Stimulated activated CD4-positive, alpha-beta T cell treated with anti-CD3 and anti-CD28 coated beads, Interleukin-15, amount 100 ng/mL, for 24 hours (primary cell): ENCODE measurements at places on chromosomes 11 and 22.

- DNase-seq: no peak
Observed at GRCh38 chr11:118885319-118885718, 1.6 kb downstream of the CXCR5 start.

GRCh38 chr11:44548032-44548695, 17.3 kb upstream of the CD82 start:
- DNase-seq: no peak

GRCh38 chr22:26385164-26385563, 43.9 kb upstream of the ASPHD2 start:
- DNase-seq: no peak

- no peak for DNase-seq
Observed at GRCh38 chr11:29527391-29527936, 489.4 kb downstream of the KCNA4 start.

- DNase-seq: peak; percentile 40
Observed at GRCh38 chr11:118223992-118224391, 819 bp downstream of the JAML start.

GRCh38 chr11:94401773-94402265, 600 bp upstream of the GPR83 start:
- no peak for DNase-seq

DNA sequence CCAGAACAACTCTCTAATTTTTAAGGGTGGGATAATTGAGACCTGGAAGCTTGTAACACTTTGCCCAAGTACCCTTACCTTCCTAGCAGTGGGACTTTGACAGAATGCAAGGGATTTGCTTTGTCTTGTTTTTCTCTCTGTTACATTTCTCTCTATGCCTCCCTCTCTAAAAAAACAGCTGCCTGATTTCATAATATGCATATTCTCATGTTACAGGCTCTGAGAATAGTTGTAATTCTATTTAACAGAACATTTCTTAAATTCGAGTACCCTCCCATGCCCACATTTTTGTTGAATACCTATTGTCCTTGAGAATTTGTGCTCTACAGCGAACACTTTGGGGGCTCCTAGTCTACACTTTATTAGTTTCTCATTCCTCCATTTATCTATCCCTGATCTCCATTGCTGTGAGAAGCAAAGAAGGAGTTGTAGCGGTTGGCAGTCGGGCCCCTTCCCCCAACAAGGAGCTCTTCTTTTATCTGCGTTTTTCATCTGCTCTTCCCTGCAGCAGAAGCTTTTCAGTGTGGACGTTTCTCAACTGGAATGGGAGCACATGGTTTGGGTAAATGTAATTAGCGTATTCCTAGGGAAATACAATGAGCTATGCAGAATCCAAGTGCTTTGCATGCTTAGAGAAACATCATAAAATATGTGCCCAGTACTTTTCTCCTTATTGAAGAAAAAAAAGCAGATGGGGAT, 117.7 kb upstream of the CCDC90B start:
- DNase-seq: no peak

DNA sequence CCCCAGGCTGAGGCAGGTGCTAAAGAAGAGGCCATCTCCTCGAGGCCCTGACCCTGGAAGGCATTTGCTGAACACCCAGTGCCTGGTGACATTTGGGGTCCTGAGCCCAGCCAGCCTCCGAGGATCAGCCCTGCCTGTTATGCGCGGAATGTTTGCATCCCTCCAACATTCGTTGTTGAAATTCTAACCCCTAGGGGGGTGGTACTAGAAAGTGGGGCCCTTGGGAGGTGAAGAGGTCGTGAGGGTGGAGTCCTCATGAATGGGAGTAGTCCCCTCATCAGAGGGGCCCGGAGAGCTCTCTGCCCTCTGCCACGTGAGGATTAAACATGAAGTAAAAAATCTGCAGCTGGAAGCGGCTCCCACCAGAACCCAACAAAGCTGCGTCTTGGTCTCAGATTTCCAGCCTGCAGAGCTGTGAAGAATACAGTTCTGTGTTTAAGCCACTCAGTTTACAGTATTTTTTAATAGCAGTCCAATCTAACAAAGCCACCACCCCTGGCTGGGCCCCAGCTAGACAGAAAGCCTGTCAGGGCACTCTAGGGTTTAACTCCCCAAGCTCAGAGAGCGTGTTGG, 35.3 kb upstream of the SEPTIN5 start:
- DNase-seq: no peak

- DNase-seq: peak; percentile 38
Observed at GRCh38 chr11:117226388-117227385, 5.2 kb downstream of the PCSK7 start.

GRCh38 chr11:76795290-76795935, 12.3 kb downstream of the TSKU start:
- DNase-seq: no peak

GRCh38 chr11:9397746-9398680, 13.6 kb downstream of the IPO7 start:
- no peak for DNase-seq

DNA sequence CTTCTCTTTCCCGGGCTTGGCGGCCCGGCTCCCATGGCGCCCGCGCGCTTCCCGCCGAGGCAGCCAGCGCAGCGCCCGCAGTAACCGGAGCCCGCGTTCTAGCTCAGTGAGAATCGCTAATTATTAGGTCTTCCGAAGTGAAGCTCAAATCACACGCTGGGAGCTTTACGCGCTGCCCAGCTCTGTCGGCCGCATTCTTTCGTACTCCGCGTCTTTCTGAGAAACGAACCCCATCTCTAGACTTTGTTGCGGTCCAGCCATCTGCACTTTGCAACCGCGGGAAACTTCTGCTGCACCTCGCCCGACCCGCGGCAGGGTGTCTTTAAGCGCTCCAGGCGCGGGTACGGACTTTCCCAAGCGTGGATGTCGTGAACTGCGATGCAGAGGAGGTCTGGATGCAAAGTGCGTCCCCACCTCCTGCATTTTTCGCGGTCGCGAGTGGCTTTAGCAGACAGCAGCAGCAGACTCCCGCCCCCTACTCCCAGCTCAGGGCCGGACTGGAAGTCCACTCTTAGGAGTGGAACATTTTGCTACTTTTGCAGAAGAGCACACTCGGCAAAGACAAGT, 6.0 kb upstream of the PAX6 start:
- DNase-seq: no peak

DNA sequence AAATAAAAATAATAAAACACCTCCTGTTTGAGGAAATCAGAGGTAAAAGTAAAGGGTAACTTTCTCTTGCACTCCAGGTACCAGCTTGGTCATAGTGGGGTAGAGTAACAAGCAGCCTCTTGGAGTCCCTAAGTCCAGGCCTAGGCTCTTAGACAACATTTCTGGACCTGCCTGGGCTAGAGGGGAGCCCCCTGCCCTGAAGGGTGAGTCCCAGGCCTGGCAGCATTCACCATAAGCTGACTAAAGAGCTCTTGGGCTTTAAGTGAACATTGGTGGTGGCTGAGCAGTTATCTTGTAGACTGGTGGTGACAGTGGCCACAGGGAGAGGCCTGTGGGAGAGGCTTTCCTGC, 18.6 kb upstream of the OR56A3 start:
- no peak for DNase-seq

GRCh38 chr22:26357813-26358212, 71.2 kb upstream of the ASPHD2 start:
- DNase-seq: no peak

DNA sequence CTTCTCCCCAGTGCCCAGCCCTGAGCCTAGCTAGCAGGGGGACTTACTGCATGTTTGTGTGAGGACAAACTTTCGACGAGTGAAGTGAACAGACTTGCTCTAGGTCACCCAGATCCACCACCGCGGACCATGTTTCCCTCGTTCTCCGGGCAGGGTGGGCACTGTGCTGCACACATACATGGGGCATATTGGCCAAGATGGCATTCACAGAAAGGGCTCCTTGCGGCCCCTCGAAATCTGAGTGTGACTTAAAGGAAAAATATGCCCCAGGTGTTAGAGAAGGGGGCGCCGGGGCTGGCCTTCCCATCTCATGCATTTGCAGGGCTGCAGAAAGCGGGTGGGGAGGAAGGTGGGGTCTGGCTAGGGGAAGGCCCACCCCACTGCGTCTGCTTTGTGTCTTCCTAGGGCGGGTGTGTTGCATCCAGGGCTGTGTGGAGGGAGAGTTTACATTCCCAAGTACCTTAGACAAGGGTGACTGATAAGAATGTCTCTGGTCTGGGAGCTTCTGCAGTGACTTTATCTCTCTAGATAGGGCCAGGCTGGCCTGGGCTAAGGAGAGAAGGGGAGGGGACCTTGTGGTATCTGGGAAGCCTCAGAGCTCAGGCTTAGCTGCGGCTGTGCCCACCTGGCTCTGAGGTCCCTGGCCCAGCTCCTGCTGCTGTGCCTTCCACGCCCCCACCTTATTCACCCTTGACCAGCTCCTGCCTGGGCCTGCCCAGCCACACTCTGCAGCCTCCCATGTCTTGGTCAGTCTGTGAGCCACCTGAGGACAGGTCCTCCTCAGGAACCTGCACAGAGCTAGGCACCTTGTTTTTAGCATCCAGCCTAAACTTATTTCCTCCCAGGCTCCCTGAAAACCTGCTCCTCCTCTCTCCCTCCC, 45.8 kb downstream of the LRRC32 start:
- no peak for DNase-seq

- no peak for DNase-seq
Observed at GRCh38 chr22:11605468-11605981, 3922.5 kb upstream of the OR11H1 start.

GRCh38 chr11:11966354-11966741, 42.1 kb downstream of the DKK3 start:
- no peak for DNase-seq

- DNase-seq: no peak
Observed at GRCh38 chr11:98296091-98296880, 724.5 kb upstream of the CNTN5 start.

DNA sequence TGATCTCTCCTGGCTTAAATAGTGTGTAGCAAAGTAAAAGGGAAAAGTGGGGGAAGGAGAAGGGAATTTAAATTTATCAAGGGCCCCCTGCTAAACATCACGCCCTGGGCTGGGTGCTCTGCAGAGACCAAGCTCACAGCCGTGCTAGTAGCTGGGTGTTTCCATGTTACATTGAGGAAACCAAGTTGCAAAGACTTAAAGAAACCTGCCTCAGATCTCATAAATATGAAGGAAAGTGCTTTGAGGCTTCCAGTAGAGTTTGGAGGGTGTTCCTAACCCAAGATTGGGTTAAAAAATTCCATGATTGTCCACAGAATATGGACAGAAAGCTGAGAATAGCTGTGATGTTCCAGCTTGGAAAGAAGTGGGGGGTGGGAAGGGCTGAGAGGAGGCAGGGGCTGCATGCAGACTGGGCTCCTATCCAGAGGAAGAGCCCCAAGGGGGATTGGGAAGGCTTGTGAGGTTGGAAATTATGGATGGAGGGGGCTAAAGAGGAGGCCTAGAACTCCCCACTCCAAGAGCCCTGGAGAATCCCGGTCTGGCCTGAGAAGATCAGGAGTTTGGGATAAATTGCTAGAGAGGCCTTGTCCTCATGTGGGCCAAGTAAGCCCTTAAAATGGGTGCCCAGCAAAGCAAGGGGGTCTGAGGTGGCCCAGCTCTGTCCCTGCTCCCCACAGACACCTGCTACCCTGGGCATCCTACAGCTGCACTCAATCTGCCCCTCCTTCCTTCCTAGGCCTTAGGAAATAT, 25.0 kb upstream of the OAF start:
- no peak for DNase-seq

GRCh38 chr22:46455446-46455845, 82.0 kb downstream of the CELSR1 start:
- no peak for DNase-seq

- DNase-seq: no peak
Observed at GRCh38 chr11:9473408-9473807, 12.6 kb downstream of the ZNF143 start.

GRCh38 chr11:11265994-11266606, 87.0 kb downstream of the CSNK2A3 start:
- DNase-seq: peak; percentile 74

DNA sequence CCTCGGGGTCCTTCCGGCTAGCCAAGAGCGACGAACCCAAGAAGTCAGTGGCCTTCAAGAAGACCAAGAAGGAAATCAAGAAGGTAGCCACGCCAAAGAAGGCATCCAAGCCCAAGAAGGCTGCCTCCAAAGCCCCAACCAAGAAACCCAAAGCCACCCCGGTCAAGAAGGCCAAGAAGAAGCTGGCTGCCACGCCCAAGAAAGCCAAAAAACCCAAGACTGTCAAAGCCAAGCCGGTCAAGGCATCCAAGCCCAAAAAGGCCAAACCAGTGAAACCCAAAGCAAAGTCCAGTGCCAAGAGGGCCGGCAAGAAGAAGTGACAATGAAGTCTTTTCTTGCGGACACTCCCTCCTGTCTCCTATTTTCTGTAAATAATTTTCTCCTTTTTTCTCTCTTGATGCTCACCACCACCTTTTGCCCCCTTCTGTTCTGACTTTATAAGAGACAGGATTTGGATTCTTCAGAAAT, 1.9 kb upstream of the GCAT start:
- no peak for DNase-seq

GRCh38 chr22:23803001-23803819, 16.4 kb downstream of the SMARCB1 start:
- no peak for DNase-seq

DNA sequence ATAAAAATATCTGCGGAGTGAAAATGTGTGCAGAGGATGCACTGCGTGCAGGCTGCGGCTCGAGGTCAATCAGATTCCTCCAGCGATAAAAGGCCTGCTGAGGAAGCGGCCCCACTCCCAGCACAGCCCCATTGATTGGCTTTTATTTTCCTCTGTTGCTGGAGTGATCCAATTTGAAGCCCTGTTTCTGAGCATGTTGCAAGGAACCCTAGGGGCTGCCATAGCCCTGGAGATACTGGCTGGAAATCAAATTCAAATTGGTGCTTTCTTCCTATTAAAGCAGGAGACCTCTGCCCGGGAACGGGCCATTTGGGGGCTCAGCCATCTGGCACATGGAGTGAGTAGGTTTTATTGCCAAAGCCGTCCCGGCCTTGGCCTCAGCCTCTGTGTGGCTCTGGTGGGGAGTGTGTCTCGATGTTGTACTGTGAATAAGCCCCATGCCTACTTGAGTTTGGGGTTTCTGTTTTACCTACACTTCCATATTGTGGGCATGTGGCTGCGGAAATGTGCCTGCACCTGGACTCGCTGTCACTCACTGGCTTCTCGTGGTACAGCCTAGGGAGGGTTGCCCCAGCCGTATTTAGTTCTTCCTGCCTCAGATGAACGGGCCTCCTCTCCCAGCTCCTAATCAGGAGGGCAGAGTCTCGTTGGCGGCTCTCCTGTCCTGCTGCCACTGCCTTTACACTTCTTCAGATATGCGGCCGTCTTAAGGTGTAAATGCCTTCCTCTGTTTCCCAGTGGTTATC, 25.6 kb downstream of the PARVB start:
- DNase-seq: no peak

- DNase-seq: no peak
Observed at GRCh38 chr11:119671051-119671450, 57.9 kb downstream of the NECTIN1 start.

- no peak for DNase-seq
Observed at GRCh38 chr11:30431127-30431814, 108.4 kb downstream of the ARL14EP start.
